ENCODE measurements at places on chromosomes 1 and 21. TPM values are rescaled to one million over a fixed set of nuclear protein-coding genes. Genes with fewer than 3 reads are reported as not detected.
A peak's percentile ranks its signal among the peaks of the same experiment; 100 is the strongest.

GRCh38 chr1:200415789-200416593, 6.2 kb upstream of the ZNF281 start:
- no peak for DNase-seq

DNA sequence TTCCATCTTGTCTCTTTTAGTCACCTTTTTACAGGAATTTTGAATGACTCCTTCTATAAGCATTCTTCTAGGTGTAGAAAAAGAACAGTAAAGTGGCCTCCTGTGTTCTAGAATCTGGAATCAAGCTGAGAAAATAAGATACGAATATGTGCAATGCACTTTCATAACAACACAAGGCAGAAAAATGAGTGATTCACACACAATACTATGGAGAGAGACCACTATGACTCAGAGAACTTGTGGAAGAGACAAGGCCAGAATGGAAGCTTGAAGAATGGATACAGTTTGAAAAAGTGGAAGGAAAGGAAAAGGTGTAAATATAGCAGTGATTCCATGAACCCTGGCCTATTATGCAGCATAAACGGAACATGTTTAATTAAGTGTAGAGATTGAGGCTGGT, 57.1 kb upstream of the SAMSN1 start:
- no peak for DNase-seq

DNA sequence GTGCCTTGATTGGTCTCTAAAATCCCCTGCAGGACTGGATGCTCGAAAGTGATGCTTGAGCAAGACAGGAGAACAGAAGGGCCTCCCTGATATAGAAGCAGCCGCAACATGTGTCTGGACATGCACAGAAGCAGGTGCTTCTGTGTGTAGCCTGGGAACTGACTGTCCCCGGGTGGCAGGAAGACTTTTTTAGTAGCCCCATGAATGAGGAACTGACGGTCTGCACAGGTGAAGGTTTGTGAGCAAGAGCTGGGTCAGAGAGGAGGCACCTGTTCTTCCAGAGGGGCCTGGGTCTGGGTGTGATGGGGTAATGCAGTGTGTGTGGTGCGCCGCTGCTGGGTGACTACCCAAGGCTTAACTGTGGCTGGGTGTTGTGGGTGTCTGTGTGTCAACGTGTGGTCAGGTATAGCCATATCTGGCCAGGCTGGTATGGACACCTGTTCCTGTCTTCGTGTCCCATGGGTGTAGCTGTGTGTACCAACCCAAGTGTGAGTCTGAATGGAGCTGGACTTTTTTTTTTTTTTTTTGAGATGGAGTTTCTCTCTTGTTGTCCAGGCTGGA, 39.1 kb upstream of the FOXO6 start:
- no peak for DNase-seq

- DNase-seq = no peak
Observed at GRCh38 chr1:112371775-112372174, 24.2 kb upstream of the CTTNBP2NL start.

The DNAJC6 gene
- total RNA-seq = 2.0 TPM

- peak; percentile 70 for DNase-seq
Observed at GRCh38 chr1:23799570-23800399, 769 bp downstream of the GALE start.

- DNase-seq = no peak
Observed at GRCh38 chr1:41030872-41031616, 9.5 kb upstream of the SLFNL1 start.

DNA sequence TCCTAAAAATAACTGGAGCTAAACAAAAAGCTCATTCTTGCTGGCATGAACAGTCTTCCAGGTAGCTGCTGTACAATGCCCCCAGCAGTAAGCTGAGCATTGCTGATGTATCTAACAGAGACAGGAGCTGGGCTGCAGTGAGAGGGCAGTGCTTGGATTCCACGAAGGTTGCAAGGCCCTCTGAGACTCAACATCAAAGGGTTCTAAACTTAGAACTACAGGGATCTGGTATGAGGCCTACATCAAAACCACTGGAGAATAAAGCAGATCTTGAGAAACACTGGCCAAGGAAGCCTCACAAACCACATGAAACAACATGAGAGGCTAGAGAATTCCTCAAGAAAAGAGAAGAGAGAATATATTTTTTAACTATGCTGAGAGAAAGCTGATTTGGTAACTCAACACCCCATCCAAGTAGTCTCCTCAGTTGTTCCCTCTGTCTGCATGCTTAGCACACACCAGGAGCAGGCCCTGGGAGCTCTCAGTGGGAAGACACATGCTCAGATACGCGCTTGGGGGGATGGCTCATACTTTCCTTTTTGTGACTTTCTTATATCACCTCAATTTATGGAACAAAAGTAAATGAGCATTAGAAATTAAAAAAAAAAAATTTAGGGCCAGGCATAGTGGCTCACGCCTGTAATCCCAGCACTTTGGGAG, 27.7 kb downstream of the DSTYK start:
- DNase-seq = no peak

Measured in Right ventricle myocardium inferior (tissue), 1 donor.